Neural progenitor cell (in vitro differentiated cells): ENCODE measurements at places on chromosomes 13 and 19.

- peak; percentile 33 for DNase-seq
Measured at GRCh38 chr19:10544753-10545251, 1.1 kb downstream of the ATG4D start.

- DNase-seq = no peak
Measured at GRCh38 chr13:48249018-48249417, 16.0 kb downstream of the ITM2B start.

DNA sequence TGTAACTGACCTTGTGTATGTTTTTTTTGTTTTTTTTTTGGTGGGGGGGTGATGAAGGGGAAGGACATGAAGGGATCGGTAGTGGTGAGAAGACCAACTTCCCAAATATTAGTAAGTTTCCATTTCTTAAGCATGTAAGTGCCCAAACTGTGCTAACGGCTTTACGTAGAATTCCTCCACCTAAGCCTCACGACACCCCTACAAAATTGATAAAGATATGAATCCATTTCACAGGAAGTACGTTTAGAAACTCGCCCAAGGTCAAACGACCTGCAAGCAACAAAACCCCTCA lies 649 bp downstream of the UQCRFS1 start:
- no peak for DNase-seq

GRCh38 chr13:93625536-93625935 lies 398.9 kb downstream of the GPC6 start:
- DNase-seq = no peak

- peak; percentile 57 for DNase-seq
Measured at GRCh38 chr19:41541990-41542584, 33.9 kb upstream of the CEACAM21 start.

DNA sequence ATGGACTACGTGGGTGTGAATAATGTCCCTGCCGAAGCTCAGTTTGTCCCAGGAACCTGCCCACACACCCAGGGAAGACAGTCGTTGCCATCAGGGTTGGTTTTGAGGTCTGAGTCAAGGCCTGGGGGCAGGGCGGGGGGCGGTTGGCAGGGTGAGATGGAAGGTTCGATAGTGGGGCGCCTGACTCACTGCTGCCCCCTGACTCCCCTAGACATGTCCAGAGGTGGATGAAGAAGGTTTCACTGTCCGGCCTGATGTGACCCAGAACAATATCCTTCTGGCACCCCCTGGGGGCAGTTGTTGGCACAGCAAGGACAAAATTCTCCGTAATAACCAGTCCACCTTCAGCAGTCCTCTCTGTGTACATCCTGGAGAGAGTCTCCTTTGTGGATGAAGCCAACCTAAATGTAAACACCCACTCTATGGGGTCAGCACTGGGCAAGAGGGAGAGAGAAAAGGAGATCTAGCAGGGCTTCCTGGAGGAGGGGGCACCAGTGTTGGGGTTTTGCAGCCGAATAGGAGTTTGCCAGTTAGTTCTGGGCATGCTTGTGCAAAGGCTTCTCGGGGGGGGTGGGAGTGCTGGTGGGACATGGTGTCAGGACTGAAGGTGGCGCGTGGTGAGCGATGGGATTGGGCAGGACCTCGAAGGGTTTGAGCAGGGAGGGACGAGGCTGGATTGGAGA lies 19.6 kb upstream of the B3GNT3 start:
- DNase-seq = peak; percentile 82

DNA sequence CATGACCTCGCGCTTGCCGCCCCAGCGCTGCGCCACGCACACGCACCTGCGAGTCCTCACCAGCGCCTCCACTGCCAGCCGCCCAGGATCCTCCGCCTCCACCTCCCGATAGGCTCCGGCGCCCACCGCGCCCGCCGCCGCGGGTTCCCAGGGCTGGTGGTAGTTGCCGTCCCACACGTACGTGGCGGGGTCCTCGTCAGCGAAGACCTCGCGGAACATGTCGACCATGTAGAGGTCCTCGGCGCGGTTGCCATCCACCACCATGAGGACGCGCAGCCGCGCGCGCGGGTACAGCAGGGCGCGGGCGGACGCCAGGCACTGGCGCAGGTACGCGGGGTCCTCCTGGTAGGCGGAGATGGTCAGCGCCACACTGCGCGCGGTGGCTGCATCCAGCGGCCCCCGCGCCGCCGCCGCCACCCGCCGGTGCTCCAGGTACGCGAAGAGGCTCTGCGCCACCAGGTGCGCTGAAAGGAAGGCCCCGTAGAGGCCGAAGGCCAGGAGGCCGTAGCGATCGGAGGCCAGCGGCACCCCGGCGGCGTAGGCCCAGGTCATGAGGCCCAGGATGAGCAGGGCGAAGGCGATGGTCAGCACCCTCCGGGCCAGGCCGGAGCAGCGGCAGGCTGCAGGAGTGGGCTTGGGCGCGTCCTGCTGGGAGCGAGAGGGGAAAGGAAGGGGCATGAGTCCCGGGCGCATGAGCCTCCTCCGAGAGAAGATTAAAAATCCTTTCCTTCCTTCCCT lies 4.4 kb downstream of the HAS1 start:
- peak; percentile 43 for DNase-seq

- peak; percentile 95 for DNase-seq
Measured at GRCh38 chr19:49677901-49678674, 1.0 kb downstream of the PRMT1 start.

DNA sequence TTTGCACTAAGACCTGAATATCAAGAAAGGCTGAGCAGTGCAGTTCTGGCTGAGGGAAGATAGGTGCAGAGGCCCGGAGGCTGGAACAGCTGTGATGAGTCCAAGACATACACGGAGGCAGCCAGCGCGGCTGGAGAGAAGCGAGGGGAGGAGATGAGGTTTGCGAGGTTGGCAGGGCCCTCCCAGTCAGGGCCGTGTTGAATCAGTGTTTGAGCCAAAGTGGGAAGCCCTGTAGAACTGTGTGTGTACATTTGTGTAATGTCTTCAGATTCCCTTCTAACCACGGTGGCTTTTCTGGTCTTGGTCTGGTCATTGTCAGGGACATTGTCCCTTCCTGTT lies 34.9 kb downstream of the PAK4 start:
- DNase-seq = no peak

GRCh38 chr19:17436874-17437267 lies 11.6 kb downstream of the TMEM221 start:
- no peak for DNase-seq

GRCh38 chr13:51687947-51688714 lies 103.9 kb downstream of the WDFY2 start:
- peak; percentile 8 for DNase-seq

GRCh38 chr19:1130771-1131717 lies 27.2 kb downstream of the GPX4 start:
- DNase-seq = no peak

- DNase-seq = no peak
Measured at GRCh38 chr13:42762917-42763316, 18.5 kb upstream of the FAM216B start.

DNA sequence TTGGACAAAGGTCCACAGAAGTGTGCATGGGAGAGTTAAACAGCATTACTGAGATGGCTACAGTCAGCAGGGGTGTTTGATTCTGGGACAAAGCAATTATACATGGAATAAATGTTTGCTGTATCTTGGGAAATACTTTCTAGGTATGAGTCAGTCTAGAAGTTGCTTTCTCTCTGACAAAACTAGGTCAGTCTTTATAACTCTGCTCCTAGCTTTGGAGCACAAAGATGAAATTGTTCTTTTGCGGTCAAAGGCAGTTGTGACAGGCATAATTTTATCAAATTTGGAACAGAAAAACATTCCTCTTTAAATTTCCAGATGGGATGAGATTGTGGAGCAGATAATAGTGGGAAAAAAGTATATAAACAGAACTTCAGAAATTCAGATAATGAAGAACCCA lies 1045.4 kb upstream of the MIR17HG start:
- DNase-seq = no peak

DNA sequence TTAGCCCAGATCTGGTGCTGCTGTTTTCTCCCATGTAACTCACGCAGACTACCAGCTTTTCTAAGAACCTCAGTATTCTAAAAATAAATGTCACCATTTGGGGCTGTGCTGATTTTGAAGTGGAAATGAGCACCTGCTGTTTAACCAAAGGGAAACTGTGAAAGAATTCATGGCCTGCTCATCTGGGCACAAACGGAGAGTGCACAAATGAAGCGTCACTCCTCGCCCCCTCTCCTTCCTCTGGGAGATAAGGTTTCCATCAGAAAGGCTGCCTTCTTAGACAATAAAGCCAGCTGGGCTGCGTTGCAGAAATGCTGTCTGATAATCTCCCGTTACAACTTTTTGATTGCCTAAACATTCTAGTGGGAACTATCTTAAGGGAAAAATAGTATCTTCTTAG lies 73.7 kb upstream of the SLC15A1 start:
- DNase-seq = peak; percentile 45

- DNase-seq = peak; percentile 69
Measured at GRCh38 chr19:18915639-18916038, 3.5 kb downstream of the COPE start.

- DNase-seq = peak; percentile 82
Measured at GRCh38 chr13:35478271-35479037, 2.0 kb upstream of the MAB21L1 start.

GRCh38 chr19:11096210-11096841 lies 7.1 kb downstream of the LDLR start:
- no peak for DNase-seq

DNA sequence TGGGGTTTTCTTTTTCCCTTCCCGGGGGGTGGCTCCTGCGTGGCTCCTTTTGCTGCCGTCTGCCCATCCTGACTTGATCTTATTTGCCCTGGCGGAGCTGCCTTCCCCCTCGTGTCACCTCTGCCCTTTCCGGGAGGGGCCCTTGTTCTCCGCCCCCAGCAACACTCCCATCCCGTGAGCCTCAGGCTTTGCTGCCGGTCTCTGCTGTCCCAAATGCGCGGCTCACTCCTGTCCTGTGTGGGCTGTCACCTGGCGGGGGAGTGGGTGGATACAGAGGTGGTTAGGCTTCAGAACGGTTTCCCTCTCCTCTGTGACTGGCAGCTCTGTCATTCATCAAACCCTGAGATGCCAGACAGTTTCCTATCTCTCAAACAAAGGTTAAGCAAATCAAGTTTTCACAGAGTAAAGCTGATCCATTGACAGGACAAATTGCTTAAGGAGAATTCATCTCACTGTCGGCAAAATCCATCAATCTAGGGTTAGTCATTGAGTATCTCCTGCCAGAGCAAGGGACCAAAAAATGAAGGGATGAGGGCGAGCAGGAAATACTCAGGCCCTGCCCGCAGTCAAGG lies 84.0 kb downstream of the ANKRD10 start:
- no peak for DNase-seq

DNA sequence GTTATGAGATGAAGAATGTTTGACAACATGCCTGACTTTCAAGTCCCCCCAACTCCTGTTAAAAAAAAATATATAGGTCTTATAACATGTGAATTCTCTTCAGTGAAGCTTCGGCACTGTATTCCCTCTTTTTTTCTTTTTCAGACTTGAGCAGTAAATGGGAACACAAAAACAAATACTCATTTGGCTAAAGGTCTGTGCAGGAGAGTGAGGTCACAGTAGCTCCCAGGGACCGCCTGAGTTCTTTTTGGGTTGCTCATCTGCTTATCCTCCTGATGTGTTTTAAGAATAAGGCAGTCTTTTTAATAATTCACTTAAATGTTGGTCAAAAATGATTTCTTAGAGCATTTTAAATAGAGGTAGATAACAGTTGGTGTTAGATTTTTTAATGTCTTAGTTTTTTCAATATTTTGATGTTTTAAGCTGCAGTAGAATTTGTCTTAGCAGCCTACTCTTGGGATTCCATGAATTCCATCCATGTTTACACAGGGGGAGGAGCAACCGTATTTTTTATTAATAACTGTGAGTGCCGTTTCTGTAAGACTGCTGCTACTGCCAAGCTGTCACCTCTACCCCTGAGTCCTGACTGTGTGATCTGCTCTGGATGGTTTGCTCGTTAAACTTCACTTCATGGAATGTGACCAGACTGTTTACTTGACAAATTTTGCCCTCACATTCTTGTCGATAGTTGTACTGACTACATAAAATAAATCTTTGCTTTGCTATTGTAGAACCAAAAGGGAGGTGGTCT lies 14.9 kb downstream of the HNRNPM start:
- no peak for DNase-seq

DNA sequence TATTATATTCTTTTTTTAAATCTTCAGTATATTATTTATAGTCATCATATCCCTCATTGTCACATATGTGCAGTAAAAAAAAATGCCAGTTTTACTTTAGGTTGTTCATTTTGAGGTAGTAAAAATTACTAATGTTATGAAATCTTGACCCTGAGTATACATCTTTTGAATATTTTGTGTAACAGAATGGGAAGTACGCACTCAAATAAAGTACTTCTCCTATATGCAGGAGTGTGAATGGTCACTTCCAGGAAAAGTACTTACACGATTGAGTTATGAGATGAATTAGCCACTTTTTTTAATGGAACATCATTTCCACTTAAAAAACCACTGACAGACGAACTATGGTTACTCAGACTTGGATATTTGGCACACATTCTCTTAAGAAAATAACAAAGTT lies 58.5 kb downstream of the C13orf42 start:
- no peak for DNase-seq

DNA sequence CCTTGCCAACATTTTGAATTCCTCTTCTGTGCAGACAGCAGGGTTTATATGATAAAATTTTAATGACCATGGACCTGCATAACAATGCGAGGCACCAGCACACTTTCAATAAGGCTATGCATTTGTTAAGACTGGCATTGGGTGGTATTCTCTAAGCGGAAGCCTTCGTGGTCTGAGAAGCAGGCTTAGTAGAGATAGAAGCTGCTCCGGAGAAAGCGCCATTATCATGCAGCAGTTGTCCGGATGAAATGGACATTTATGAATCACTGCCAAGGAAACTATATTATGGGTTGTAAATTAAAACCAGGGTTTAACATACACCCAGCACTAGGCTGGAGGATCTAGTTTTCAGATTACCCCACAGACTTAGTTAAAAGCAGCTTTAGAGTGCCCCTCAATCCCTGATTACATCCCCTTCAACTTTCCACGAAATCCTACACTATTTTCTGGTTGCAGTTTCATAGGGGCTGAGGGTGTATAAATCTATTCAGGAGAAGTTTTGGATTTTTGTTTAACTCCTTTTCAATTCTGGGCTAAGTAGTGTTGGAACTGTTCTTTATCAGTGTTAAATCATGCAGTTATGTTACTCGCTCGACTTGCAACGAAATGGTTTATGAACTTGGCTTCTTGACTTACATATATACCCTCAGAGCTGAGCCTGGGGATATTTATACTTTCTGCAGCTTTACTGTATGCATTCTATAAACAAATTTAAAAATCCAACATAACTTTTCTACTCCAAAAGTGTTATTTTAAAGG lies 193.3 kb downstream of the PCDH9 start:
- DNase-seq = no peak

- DNase-seq = no peak
Measured at GRCh38 chr19:55648585-55649267, 714 bp downstream of the CCDC106 start.

- DNase-seq = peak; percentile 58
Measured at GRCh38 chr13:25674371-25674770, 302.6 kb downstream of the ATP8A2 start.

DNA sequence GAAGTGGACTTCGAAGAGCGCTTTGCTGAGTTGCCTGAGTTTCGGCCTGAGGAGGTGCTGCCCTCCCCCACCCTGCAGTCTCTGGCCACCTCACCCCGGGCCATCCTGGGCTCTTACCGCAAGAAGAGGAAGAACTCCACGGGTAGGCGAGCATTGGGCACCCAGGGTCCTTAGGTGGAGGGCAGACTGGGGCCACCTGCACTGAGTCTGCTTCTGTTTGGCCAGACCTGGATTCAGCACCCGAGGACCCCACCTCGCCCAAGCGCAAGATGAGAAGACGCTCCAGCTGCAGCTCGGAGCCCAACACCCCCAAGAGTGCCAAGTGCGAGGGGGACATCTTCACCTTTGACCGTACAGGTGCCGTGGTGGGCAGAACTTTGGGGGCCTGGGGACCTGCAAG lies 8.0 kb upstream of the PRR19 start:
- no peak for DNase-seq

GRCh38 chr19:40280608-40281221 lies 4.4 kb downstream of the AKT2 start:
- no peak for DNase-seq

- DNase-seq = peak; percentile 35
Measured at GRCh38 chr13:40667622-40667978, 1.2 kb upstream of the FOXO1 start.
